Spinal cord (tissue), 10 donors: ENCODE measurements at places on chromosomes 3 and 15.
A peak's percentile ranks its signal among the peaks of the same experiment; 100 is the strongest.

DNA sequence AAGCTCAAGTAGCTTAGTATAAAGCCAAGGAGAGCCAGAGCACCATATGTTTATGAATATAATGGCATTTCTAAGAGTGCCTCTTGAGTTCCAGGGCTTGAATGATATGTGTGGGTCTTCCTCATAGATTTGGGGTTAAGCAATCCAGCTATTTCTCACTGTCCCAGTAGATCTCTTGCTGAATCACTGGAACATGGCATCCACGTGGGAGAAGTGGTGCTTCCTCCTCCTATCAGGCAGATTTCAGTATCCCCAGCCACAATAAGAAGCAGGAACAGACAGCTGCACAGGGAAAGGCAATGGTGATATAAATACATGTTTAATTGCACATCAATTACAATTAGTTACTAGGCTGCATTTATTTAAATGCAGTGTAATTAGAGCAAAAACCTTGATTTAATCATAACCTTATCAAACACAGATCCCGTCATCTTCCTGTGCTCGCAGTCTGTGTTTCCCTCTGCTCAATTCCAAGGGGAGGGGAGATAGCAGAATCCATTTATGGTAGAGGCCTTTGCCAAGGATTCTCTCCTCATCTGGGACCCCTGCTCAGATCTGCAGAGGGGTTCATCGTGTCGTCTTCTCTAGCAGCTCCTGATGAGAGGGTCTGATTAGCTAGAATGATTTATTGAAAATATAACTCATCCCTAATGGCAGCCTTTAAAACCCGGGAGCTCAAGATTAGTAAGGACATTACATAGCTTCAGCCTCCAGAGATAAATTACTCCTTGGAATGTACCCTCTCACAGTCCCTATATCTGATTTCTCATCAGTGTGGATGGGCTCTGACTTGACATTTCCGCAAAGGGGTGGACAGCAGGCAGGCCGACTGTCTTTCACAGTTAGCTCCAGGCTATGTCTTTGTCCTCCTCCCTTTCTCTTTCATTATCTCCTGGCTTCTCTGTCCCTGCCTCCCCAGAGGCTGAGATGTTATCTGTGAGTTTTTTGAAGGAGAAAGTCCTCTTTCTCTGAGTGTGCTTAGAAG is 775.9 kb downstream of the AGBL1 start:
- no peak for DNase-seq

DNA sequence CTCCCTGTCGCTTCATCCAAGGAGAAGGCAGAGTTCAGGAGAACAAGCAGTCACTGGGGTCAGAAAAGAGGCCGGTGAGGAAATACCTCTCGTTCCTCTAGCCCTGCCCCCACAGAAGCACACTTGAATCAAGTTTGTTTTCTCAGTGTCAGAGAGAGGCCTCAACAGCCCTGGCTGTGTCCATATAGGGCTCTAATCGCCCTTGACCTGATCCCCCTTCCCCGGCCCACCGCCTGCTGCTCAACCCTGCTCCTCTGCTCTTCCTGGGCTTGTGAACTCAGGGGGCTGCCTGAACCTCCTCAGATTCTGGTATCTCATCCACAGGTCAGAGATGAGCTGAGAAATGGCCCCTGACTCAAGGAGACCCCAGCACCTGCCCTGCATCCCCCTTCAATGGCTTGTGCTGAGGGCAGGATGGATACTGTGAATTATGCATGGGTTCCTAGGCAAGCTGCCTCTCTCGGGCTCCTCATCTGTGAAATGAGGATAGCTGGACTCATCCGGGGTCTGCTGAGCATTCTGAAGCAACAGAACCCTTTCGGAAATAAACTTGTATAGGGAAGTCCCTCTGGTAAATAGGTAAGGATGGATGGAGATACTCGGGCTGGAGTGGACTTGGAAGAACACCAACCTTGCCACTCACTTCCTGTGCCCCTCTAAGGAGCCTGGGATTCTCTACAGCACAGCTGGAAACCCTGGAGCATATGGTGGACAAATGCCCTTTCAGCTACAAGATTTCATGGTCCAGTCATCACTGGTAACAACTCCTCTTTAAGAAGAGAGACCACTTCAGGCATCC is 147.5 kb downstream of the STT3B start:
- no peak for DNase-seq

DNA sequence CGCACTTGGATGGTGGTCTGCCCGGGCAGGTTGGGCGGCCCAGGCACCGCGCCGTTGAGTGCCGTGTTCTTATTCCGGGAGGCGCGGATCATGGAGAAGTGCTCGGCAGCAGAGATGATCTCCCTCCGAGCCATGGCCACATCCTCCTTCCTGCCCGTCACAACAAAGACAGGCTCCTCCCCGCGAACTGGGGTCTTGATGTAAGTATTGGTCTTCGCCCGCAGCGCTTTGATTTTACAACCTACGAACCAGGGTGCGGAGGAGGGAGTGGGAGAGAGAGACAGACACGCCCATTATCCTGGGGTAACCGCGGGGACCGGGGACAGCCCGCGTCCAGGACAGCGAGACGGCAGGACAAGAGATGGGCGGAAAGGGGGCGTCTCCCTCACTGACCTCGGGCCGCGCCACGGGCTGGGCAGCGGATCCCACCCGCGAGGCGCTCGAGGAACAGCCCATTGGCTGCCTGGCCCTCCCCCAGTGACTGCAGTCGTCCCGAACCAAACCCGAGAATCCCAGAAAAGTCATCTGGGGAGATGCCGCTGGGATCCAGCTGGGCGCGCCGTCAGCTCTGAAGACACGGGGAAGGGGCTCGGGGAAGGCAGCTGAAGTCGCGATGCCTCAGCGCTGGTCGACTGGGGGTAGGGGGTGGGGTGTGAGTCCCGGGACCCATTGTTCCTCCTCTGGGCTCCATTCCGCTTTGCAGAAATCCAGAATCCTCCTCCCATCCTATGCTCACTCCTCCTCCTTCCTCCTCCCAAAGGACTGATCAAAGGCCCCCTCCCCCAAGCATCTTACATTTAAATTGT is 1.2 kb downstream of the MEX3B start:
- peak; percentile 92 for DNase-seq

DNA sequence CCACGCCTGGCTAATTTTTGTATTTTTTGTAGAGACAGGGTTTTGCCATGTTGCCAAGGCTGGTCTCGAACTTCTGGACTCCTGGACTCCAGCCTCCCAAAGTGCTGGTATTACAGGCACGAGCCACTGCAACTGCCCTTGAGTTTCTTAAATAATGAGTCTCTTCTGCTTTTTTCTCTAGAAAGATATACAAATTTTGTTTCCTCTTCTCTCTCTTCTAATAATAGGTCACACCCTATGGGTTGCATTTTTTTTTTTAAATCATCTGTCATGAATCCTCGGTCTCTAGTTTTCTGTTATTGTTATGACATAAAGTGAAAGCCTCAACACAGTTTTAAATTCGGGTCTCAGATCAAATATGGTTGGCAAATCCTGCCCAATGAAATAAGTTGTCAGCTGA is 111.2 kb downstream of the IL12A start:
- DNase-seq: no peak

DNA sequence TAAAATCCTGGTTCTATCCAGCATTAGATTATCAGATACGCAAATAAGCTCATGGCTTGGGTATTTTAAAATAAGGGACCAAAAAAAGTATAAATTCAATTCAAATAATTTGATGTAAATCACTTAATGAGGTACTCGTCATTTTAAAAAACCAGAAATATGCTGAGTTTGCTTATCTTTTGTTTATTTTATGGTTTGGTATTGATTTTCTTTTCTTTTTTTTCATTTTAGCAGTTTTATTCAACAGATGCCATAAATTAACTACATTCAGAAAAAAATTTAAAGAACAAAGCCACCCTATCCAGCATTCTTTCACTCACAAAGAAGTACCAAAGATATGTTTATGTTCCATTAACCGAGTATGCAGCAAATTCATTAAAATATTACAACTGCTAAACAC is 22.6 kb downstream of the DENND4A start:
- no peak for DNase-seq

GRCh38 chr3:54760201-54760600 is 167.7 kb downstream of the LRTM1 start:
- no peak for DNase-seq

DNA sequence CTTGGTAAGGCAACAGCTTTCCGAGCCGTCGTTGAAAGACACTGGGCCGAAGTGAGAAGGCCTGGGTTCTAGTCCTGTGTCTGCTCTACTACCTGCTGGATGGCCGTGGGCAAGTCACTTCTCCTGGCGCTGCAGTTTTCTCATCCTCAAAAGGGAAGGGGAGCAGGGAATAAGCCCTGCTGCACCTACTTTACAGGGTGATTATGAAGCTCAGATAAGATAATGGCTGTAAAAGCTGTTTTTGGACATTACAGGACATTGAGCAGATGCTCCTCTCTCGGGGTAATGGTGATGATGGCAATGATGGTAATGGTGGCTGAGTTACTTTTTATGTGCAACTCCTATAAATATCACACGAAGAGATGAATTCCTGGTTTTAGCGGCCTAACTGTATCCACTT is 152.6 kb downstream of the FAM43A start:
- no peak for DNase-seq
